Stimulated activated naive B cell treated with anti-CD40 and anti-IgM and Interleukin-4, amounts not matched to agents 10 μg/mL and 1 μg/mL and 100 μg/mL, for 72 hours (primary cell): ENCODE measurements at places on chromosomes 3 and 15.

DNA sequence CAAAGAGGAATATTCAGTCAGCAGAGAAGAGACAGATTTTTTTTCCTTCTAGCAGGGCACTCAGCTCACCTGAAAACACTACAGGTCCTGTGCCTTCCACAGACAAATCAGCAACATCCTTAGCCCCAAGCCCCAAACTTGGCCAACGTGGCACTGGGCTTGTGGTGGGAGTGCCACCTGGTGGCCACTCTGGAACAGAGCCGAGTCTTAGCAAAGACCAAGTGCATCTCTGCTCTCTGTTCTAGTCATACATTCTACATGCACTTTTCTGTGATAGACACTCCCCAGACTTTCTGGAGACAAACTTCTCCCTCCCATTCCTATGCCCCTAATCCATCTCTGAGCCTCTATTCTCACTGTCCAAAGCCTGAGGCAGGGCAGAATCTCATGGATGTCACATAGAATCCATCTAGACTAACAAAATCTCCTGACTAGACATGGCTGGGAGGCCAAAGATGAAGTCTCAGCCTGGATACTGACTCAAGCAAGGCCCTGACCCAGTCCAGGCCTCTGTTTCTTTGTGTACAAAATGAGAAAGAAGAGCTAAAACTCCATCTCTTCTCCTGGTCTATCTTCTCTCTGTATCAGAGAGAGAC, 5.1 kb upstream of the SEMA7A start:
- peak overlapping the region; percentile 84 for H3K27ac ChIP-seq
- H3K4me3 ChIP-seq: peak overlapping the region; percentile 22
- peak; percentile 72 for DNase-seq
- peaks cover 1% of the 10 kb centered on the region for H3K36me3 ChIP-seq

- no peak for DNase-seq
- H3K4me3 ChIP-seq: no peak overlapping the region
- no peaks in the 10 kb centered on the region for H3K4me1 ChIP-seq
- no peaks in the 10 kb centered on the region for H3K27me3 ChIP-seq
- no peak overlapping the region for H3K27ac ChIP-seq
- H3K36me3 ChIP-seq: no peaks in the 10 kb centered on the region
Observed at GRCh38 chr3:63576846-63577245, 75.6 kb upstream of the SNTN start.

GRCh38 chr3:169044331-169045113, 619.0 kb downstream of the MECOM start:
- peaks cover 4% of the 10 kb centered on the region for H3K27me3 ChIP-seq
- H3K4me1 ChIP-seq: no peaks in the 10 kb centered on the region
- H3K4me3 ChIP-seq: no peak overlapping the region
- H3K36me3 ChIP-seq: no peaks in the 10 kb centered on the region
- DNase-seq: no peak

- H3K27me3 ChIP-seq: no peaks in the 10 kb centered on the region
- H3K4me1 ChIP-seq: peaks cover 26% of the 10 kb centered on the region
- H3K36me3 ChIP-seq: peaks cover 13% of the 10 kb centered on the region
Observed at GRCh38 chr3:122497425-122497824, 17.3 kb downstream of the KPNA1 start.

DNA sequence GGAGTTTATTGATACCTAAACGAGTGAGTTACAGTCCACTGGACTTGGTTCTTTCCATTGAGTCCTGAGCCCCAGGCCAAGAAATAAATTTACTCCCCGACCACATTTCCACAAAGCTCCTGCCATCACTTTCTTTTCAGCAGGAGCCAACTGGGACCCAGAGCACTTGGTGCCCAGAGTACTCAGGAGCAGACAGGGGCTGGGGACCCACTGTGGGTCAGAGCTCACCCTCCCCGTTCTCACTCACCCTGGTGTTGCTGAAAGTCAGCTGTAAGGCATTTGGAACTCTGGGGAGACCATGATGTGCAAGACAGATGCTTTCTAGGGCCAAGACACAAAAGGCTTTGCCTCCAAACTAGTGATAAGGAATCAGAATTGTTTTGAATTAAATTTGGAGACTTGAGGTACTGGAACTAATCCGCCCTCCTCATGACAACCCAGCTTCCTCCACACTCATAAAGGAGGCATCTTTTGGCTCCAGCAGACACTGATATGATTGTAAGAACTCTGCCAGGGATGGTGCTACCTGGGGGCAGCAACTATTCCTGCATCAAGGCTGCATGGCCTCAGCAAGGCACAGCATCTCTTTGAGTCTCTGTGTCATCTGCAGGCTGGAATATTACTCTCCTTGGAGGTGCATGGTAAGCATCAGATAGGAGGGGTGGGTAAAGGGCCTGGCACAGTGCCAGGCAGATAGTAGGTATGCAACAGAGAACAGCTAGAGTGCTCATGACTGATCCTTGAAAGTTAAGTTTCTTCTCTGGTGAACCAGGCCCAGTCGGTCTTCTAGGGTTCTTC, 7.3 kb upstream of the CAMK1 start:
- H3K27me3 ChIP-seq: no peaks in the 10 kb centered on the region
- H3K27ac ChIP-seq: peak overlapping the region; percentile 98
- H3K36me3 ChIP-seq: peaks cover 15% of the 10 kb centered on the region
- no peak for DNase-seq

DNA sequence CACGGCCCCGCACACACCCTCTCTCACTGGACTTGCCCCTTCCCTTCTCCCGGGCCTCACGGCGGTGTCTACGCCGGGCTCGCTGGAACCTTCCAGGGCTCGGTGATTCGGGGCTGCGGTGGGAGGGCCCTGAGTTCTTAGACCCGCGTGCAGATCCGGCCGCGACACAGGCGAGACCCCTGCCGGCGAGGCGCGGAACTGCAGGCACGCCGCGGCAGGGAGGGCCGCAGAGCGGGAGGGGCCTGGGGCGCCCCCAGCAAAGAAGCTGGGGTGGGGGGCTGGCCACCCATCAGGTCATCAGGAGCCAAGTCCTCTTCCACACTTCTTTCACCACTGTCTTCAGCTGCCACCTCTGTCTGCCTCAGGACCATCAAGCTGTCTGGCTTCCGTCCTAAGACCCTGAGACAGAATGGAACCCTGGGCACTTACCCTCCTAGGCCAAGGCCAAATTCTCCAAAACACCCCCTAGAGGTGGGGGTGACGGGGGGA, 164.5 kb downstream of the XXYLT1 start:
- peak; percentile 59 for DNase-seq
- peak overlapping the region; percentile 20 for H3K27ac ChIP-seq
- no peaks in the 10 kb centered on the region for H3K36me3 ChIP-seq
- H3K4me3 ChIP-seq: peak overlapping the region; percentile 67
- peaks cover 36% of the 10 kb centered on the region for H3K4me1 ChIP-seq

GRCh38 chr3:104392327-104392726, 974.4 kb upstream of the ALCAM start:
- H3K36me3 ChIP-seq: no peaks in the 10 kb centered on the region
- H3K27me3 ChIP-seq: no peaks in the 10 kb centered on the region
- H3K4me3 ChIP-seq: no peak overlapping the region
- H3K27ac ChIP-seq: no peak overlapping the region

- H3K36me3 ChIP-seq: no peaks in the 10 kb centered on the region
- H3K4me3 ChIP-seq: no peak overlapping the region
- no peak overlapping the region for H3K27ac ChIP-seq
- H3K27me3 ChIP-seq: no peaks in the 10 kb centered on the region
- no peak for DNase-seq
Observed at GRCh38 chr3:18609187-18609586, 184.0 kb upstream of the SATB1 start.

DNA sequence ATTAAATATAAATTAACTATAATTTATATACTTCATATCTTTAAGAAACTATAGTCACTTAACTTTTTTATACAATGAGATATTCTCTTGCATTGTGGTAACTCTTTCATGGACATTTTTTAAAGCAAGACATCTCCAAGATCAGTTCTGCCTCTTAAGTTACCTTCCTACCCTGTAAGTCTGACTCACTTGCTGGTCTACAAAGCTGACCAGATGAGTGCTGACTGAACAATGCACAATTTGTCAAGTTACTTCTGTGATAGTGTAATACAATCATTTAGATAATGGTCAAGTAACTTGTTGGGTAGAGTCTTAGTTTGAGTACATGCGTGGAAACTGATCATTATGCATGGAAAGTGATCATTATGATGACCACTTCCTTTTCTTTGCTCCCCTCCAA, 145.9 kb downstream of the MEIS2 start:
- no peak overlapping the region for H3K27ac ChIP-seq
- no peak overlapping the region for H3K4me3 ChIP-seq
- no peaks in the 10 kb centered on the region for H3K36me3 ChIP-seq
- no peaks in the 10 kb centered on the region for H3K4me1 ChIP-seq
- H3K27me3 ChIP-seq: no peaks in the 10 kb centered on the region

DNA sequence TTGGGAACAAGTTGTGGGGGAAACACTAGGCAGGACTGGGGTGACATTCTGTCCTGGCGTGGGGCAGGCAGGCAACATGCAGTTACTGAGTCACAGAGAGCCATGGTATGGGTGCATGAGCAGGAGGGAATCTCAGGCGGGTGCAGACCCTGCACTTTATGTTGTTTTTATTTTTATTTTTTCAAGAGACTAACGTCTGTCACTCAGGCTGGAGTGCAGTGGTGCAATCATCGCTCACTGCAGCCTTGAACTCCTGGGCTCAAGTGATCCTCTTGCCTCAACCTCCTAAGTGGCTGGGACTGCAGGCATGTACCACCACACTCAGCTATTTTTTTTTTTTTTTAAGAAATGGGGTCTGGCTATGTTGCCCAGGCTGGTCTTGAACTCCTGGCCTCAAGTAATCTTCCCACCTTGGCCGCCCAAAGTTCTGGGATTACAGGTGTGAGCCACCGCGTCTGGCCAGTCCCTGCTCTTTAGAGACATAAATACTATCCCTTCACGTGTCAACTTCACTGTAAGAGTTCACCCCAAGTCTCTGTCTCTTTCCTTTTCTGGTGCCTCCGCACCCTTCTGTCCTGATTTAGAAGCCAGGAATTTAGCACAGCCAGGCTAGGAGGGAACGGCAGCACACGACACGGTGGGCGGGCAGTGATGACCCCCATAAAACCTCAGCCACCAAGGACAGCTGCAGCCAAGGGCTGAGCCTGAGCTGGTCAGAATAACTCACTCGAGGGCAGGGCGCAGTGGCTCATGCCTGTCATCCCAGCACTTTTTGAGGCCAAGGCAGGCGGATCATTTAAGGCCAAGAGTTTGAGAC, 72.8 kb upstream of the IQSEC1 start:
- H3K27ac ChIP-seq: no peak overlapping the region
- peaks cover 13% of the 10 kb centered on the region for H3K4me1 ChIP-seq
- H3K36me3 ChIP-seq: peaks cover 2% of the 10 kb centered on the region
- H3K4me3 ChIP-seq: no peak overlapping the region

DNA sequence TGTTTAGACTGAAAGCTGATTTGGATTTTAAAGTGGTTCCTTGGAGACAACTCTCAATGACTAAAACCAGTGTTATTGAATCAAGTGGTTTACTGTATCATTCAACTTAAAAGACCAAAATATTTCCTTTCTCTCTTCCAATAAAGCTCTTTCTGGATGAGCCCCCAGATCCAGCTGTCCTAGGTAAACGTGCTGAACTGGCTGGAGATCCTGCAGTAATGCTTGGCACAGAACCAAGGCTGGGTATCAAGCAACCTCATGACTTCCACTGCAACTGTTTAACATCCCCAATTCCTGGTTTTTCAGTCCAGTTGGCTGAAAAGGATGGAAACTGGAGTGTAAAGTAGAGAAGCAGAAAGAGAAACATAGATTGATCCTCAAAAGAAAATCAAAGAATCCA, 28.9 kb downstream of the SEC22C start:
- H3K27me3 ChIP-seq: no peaks in the 10 kb centered on the region
- H3K4me1 ChIP-seq: no peaks in the 10 kb centered on the region
- no peak for DNase-seq
- no peak overlapping the region for H3K27ac ChIP-seq

DNA sequence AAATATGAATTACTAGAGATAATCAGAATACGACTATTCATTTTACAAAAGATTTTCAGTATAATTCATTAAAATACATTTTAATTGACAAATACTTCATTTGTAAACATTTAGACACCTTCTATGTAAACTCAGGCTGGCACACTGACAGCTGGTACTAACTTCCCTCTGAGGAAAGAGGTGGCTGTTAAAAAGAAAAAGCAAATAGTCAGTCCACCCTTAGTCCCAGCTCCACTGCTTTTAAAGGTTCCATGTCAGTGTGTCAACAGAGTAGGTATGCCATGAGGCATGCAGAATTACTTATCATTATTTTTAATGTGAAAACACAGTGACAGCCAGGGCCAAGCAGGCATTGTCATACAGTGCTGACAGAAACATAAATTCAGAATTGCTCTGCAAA, 16.1 kb downstream of the TM6SF1 start:
- DNase-seq: no peak
- no peak overlapping the region for H3K4me3 ChIP-seq
- H3K4me1 ChIP-seq: no peaks in the 10 kb centered on the region
- no peaks in the 10 kb centered on the region for H3K36me3 ChIP-seq
- H3K27ac ChIP-seq: no peak overlapping the region

- no peaks in the 10 kb centered on the region for H3K36me3 ChIP-seq
- H3K4me1 ChIP-seq: no peaks in the 10 kb centered on the region
- H3K4me3 ChIP-seq: no peak overlapping the region
- no peak for DNase-seq
- H3K27me3 ChIP-seq: no peaks in the 10 kb centered on the region
- H3K27ac ChIP-seq: no peak overlapping the region
Observed at GRCh38 chr15:35121611-35122359, 36.7 kb upstream of the NANOGP8 start.

DNA sequence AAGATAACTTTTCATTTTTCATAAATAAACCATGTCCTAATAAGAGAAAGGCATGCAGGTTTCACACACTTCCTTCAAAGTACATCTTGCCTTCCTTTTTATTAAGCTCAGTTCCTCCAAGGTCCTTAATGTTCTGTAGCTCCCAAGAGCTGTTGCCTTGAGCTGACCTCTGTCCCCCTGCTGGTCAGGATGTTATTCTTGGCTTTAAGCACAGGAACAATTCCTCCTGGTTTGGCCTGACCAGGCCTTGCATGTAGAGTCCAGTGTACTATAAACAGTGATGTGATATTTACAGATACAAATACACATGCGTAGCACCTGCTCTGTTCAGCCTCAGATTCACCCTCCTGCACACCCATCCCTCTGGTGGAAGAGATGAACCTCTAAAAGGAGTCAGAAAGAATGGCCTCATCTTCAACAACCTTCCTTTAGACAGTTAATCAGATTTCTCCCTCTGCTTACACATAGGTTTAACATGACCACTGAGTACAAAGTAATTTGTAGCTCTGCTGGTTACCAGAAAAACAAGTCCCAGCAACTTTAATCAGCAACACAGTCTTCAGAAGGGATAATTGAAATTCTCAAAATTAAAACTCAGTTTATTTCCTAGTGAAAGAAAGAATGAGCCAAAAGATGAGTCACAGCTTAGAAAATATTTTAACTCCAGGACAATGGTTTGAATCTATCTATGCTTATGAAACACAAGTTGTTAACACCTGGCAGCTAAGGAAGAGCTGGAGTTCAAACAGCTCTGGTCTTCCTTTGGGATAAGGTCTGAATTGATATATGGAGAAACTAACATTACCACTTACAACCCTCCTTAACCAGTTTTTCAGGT, 46.5 kb downstream of the PTPN9 start:
- no peaks in the 10 kb centered on the region for H3K4me1 ChIP-seq
- H3K36me3 ChIP-seq: peaks cover 2% of the 10 kb centered on the region
- H3K27ac ChIP-seq: no peak overlapping the region

GRCh38 chr15:41839781-41840491, 1.3 kb downstream of the PLA2G4B start:
- H3K36me3 ChIP-seq: peaks cover 39% of the 10 kb centered on the region
- H3K4me3 ChIP-seq: no peak overlapping the region
- no peaks in the 10 kb centered on the region for H3K27me3 ChIP-seq
